ENCODE measurements at places on chromosomes 13 and 19. TPM values are rescaled to one million over a fixed set of nuclear protein-coding genes. Genes with fewer than 3 reads are reported as not detected.

DNA sequence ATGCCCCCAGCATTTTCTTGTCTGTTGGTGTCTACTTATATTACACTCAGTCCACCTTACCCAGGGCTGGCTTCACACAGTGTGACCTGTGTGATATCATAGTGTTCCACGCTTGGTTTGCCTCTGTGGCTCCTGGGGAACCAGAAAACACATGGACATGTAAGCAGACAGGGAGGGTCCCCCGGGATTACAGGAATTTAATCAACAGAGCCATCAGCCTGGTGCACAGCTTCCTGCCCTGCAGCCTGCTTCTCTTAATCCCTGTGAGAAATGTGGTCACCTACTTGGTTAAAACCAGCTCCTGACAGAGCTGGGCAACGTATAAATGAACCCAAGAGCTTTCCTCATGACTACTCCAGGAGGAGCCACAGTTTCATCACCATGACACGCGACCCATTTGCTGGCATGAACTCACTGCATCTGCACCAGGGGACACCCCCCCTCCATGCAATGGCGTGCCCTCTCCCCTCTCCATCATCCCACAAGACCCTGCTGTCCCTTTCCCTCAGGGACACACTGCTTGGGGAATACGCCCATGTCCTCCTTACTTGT is 152.1 kb downstream of the UQCRFS1 start:
- DNase-seq, result no peak

DNA sequence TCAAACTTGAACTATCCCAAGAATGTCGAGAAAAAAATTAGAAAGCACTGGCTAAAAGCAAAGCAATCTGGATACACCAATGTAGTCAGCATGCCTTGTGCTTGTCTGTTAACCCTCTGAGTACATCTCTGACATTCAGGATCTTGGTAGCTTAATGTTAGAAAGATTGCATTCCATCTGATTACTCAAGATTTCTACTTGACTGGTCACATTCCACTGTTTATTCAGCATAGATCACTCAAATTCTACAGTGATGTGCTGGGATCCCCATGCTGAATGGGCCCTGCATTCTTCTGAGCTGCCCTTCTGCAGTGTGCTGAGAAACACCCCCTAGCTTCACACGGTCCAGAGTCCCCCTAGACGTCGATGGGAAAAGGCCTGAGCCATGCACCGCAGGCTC is 295.4 kb upstream of the MAB21L1 start:
- no peak for DNase-seq

- no peak for DNase-seq
Measured at GRCh38 chr13:114145722-114146121, 13.3 kb upstream of the RASA3 start.

- no peak for DNase-seq
Measured at GRCh38 chr13:48275507-48275906, 28.0 kb upstream of the RB1 start.

DNA sequence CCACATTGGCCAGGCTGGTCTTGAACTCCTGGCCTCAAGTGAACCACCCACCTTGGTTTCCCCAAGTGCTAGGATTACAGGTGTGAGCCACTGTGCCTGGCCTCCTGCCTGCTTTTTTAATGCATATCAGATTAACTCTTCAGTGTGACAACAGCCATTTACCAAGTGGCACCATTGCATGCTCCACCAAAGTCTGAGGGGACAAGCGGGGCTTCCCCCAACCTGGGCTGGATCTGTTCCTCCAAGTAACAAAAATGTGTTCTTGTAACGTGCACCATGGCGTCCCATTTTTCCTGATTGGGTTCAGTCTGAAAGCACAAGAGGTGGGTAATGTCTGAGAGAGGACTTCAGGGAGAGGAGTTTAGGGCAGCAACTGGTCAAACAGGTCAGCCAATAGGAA is 77.8 kb downstream of the TEX29 start:
- DNase-seq, result no peak

GRCh38 chr19:18946918-18947317 is 5.9 kb upstream of the HOMER3 start:
- no peak for DNase-seq

DNA sequence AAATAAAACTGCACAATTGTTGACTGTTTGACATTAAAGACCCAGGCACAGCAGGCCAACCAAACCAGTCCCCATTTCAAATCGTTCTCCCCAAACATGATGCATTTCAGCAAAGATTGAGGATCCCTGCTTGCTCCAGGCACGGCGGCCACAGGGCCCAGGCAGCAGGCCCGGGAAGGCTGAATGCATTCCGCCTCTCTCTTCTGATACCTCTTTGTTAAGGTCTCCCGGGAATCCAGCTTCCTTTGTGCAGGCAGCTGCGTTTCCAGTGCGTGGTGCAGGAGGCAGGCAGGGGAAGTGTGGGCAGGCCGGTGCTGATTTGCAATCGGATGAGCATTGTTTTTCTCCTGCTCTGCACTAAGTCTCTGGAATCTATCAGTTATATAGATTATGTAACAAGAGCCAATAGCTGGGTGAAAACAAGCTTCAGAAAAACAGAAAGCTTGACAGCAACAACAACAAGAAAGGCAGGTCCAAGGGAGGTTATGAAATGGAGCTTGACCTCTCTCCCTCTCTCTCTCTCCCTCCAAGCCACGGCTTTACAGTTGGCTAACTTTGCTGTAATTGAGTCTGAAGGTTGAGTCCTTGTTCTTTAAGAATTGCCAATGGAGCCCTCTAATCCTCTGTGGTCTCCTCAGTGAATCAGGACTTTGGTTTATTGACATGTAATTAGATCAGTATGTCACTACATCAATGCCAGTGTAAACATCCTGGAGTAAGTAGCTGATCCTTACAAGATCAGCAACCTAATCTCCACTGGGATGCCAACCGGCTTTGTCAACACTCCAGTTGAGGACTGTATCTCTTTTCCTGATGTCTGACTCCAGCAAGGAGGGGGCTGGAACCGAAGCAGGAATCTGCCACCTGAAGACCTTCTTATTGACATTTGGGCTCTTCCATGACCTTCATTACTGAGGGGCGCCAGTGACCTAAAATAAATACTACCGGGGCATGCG is 338.0 kb downstream of the TEX29 start:
- DNase-seq, result no peak

GRCh38 chr13:41427666-41428065 is 29.7 kb upstream of the RGCC start:
- DNase-seq, result no peak

- no peak for DNase-seq
Measured at GRCh38 chr19:42239544-42240220, 2.7 kb downstream of the GSK3A start.

GRCh38 chr13:65535370-65535769 is 1694.8 kb downstream of the PCDH9 start:
- DNase-seq, result no peak

GRCh38 chr19:4066682-4067395 is at the start of gene ZBTB7A:
Gene ZBTB7A (minus strand): TSS chr19:4066899. CDS start chr19:4055232, 11,667 bp downstream.
- no peak for DNase-seq

- no peak for DNase-seq
Measured at GRCh38 chr19:29449371-29449770, 76.4 kb upstream of the VSTM2B start.

- no peak for DNase-seq
Measured at GRCh38 chr19:48578891-48579290, 26.9 kb downstream of the SULT2B1 start.

DNA sequence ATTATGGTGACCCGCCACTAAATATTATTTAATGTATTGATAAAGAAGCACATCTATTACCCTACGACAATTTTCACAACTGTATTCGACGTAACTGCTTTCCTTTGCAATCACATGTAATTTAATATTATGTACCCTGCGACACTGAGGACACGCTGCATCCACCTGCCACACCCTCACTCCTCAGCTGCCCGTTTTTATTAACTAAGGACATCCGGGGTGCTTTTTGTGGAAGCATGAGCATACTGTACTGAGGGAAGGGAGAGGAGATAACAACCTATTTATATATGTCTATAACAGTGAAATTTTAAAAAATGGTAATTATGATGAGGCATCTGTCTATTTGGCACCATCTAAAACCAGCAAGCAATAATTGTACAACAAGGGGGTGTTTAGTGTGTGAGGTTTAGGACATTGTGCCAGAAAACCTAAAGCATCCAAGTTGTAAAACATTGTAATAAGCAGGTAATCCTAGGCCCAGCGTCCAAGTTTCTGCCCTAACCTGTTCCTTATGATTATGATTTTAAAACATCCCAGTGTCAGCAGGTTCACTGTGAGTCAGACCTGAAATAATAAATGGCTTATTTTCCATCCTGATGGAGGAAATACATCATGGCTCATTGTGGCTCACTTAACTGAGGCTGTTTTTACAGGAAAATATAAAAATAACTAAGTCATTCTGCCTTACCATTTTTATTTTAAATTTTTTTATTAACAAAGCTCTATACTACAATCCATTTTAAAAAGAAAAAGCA is 56.3 kb downstream of the FOXO1 start:
- DNase-seq, result no peak

DNA sequence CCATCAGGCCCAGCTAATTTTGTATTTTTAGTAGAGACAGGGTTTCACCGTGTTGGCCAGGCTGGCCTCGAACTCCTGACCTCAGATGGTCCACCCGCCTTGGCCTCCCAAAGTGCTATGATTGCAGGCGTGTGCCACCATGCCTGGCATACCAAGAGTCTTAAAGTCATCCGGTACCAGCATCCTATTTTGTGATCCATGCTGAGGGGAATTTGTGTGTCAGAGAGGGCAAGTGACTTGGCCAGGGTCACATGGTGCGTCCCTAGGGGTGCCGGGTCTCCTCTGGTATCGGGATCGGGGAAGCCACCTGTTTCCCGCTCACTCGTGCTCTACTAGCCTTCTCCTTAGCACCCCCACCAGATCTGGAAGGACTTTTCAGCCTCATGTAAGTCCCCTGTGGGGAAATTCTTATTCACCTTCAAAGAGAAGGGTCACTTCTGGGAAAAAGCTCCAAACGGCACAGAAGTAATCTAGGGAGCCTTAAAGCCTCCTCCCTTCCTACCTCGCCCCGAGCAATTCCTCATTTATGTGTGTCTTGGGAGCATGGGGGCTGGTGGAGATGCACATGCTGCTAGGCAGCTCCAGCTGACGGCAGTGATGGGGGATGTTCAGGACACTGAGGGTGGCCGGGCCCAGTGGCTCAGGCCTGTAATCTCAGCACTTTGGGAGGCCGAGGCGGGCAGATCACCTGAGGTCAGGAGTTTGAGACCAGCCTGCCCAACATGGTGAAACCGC is 6.1 kb upstream of the ANKLE1 start:
- no peak for DNase-seq

Gene FUT3
- 0.36 TPM for total RNA-seq

Gene FLT3
- 0.08 TPM for total RNA-seq

Gene MEIS3
- 11.3 TPM for total RNA-seq

Gene SULT2A1
- total RNA-seq, result 0.18 TPM
